ENCODE measurements at places on chromosomes 1 and 21.

- no peak for DNase-seq
Measured at GRCh38 chr1:201175820-201176500, 14.7 kb upstream of the IGFN1 start.

DNA sequence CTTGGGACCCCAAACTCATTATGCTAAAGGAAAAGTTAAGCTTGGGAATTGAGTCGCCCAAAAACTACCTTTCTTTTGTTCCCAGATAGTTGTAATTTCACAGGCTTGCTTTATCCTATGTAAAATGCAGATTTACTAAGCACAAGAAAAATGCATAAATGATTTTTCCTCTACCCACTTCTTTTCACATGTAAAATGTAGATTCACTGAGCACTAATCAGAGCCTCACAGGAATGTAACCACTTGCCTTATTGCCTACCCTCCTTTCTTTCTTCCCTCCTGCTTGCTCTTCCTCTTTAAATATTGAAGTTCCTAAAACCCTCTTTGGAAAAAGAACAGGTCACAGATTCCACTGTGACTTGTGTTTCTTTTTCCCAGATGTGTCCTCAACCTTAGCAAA, 18.3 kb downstream of the CAPN8 start:
- no peak for DNase-seq

DNA sequence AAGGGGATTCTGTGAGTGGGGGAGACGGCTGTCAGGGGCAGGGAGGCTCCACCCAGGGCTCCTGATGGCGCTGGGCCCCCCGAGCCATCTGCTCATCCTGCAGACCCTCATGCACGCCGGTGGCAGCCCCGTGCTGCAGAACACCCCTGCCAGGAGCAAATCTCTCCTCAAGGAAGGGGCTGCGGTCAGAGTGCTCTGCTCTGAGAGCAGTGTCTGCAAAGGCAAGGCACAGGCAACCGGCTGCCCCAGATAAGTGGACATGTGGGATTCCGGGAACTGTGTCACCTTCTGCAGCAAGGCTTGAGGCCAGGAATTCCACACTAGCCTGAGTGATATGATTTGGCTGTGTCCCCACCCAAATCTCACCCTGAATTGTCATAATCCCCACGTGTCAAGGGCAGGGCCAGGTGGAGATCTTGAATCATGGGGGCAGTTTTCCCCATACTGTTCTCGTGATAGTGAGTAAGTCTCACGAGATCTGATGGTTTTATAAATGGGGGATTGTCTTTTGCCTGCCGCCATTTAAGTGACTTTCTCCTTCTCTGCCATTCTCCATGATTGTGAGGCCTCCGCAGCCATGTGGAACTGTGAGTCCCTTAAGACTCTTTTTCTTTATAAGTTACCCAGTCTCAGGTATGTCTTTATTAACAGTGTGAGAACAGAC, 101.0 kb downstream of the PDE9A start:
- no peak for DNase-seq

DNA sequence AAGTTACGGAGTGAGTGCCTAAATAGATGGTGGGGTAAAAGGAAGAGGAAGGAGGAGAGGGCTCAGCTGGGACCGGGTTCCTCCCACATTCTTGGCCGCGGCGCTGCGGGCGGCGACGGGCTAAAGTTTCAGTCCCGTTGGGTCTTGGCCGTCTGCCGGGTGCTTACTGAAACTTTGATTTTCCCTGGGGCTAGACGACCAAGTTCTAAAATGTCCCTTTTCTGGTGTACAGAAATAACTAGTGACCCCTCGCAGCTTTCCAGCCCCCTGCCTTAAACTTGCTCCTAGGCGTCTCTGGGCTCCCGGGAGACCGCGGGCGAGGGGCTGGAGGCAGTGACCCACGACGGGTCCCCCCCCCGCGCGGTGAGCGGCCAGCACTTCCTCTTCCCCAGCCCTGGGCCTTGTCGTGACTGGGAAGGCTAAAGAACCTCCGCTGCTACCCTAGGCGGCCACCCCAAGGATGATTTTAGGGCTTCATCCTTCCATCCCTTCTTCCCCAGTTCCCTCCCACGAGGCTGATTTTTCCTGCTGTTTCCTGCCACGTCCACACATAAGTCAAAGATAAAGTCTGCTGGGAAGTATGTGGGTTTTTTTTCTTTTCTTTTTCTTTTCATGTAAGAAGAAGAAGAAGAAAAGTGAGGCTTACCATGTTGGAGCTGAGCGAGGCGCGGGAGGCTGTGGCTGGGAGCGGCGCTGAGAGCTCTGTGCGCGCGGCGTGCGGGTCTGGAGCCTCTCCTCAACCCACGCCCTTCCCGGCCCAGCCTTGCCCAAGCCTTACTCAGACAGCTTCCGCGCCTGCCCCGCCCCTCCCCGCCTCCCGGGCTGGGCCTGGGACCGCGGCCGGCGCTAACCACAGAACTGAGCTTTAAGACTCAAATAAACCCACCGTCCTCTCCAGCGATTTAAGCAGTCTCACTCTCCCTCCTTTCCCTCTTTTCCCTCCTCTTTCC, at the start of gene S100A11:
Gene S100A11 (minus strand): TSS at position 738 of the 950 bp plus-strand sequence. CDS start 89 bp downstream, at position 649.
- DNase-seq = peak; percentile 83

DNA sequence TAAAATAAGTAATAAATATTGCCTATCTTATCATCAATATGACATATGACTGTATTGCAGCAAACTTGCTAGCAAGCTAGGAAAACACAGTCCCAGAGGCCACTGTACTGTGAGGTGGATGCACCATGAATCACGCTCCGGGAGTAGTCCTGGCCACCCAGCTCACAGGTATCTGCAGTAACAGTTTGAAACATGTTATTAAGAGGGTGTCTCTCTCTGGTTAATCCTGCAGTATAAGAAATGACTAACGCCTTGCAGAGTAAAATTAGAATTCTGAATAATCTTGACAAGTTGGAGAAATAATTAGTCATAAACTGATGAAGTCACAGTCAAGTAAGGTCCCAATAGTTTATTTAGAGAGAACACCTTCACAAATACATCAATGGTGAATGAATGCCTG, 34.0 kb upstream of the DPT start:
- DNase-seq = peak; percentile 36

DNA sequence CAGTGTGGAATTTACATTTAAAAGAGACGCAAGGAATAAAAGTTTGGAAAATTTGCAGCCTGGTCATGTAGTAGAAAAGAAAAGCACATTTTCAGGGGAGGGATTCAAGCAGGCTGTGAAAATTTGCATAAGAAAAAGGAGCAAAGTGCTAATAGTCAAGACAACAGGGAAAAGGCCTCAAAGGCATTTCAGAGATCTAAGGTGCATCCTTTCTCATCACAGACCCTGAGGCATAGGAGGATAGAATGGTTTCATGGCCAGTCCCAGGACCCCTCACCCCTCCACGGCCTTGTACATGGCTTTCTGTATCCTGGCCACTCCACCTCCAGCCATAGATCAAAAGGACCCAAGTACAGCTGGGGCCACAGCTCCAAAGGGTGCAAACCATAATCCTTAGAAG, 380.5 kb upstream of the BRINP3 start:
- no peak for DNase-seq

DNA sequence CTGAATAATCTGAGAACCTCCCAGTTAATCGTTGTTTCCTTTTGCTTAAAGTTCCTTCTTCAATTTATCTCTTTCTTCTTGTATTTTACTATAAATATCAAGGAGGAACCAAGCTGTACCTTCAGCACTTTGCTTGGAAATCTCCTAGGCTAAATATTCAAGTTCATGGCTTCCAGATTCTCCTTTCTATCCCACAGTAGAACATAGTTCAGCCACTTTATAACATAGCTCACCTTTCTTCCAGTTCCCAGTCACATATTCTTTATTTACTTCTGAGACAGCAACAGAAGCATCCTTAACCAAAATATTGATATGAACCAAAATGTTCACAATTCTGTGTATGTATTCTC, 11.0 kb downstream of the ZMYM4 start:
- no peak for DNase-seq

DNA sequence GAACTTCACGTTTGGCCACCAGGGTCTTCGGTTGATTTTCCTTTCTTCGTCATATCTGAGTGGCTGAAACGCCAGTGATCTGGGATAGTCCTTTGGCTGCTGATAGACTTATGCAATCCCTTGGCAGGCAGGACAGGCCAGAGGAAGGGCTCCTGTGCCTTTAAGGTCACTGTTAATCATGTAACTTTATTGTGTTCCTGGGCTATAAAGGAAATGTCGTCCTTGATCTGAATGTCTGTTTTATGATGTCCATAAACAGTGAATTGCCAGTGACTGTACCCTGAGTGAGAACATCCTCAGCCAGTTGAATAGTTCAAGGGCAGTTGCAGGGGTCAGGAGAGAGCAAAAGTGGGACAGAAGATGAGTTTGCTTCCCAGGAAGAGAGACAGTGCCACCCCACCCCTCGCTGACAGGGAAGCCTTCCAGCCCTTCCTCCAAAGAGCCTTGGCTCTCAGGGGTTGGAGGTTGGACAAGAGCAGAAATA, 68.0 kb downstream of the PDE9A start:
- no peak for DNase-seq

GRCh38 chr1:118042501-118042900, 113.0 kb downstream of the WDR3 start:
- DNase-seq = no peak

DNA sequence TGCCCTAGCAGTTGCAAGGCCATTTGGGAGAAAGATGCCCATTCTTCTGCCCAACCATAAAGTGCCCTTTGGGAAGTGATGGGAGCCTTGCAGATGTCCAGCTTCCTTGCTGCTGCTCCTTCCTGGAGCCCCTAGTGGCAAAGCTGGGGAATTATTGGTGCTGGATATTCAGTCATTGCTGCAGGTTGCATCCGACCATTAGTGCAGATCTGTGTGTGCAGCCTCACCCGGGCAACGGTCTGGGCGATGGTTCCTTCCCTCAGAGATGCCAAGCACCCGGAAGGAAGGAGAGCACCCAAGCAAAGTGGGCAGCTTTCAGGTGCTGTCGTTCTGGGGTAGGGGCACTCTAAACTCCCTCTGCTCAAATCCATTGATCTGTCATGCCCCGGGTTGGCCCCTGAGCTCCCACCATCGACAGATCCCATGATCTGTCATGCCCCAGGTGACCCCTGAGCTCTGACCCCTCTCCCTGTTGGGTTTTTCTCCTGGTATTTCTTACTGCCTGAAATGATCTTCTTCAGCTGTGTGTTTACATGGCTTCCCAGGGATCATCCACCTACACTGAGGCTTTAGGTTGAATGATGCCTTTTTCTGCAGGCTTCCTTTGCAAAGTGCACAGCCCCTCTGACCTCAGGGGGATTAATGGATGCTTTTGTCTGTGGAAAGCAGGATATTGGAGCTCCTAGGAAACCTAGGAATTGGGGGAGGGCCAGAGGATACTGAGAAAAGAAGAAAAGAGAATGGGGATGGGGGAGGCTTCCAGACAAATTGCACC, 467.5 kb downstream of the PTPRU start:
- no peak for DNase-seq

DNA sequence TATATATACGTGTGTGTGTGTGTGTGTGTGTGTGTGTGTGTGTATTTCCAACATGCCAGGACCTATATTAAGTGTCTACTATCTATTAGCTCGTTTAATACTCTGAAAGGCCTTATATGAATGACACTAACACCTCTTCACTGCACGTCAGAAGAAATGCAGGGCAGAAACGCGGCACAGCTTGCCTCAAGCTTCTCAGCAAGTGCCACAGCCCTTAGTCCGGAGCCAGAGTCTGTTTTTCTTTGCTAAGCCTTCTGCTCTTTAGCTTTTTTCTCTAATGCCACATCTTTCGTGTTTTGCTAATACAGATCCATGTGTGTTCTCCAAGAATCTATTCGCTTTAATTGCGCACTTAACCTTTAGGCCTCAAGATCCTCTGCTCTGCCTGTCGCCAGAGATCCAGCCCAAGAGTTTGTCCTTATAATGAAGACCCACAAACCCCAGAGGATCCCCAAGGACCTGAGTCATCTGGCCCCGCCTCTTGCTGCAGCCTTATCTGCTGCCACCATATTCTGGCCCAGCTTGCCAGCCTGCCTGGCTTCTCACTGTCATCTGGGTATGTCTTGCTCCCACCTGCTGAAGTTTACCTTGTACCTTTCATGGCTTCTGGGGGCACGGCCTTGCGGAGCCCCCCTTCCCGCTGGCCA, 2.0 kb upstream of the TRIM58 start:
- DNase-seq = no peak

DNA sequence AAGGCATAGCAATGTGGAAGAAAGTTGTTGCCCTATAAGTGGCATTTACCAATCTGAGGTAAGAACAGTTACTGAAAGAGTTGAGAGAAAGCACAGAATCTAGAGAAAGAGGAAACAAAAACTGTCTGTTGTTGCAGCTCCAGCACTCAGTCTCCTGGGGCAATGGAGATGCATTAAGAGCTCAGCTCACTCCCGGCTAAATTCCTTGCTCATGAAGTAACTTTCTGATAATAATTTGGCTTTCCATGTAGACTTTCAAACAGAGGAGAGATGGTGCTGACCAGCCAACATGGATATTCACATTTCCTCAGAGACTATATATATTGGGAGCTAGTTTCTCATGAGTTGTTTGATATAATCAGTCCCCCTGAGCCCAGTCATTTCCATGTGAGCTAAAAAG, 135.3 kb downstream of the GDAP2 start:
- DNase-seq = no peak

DNA sequence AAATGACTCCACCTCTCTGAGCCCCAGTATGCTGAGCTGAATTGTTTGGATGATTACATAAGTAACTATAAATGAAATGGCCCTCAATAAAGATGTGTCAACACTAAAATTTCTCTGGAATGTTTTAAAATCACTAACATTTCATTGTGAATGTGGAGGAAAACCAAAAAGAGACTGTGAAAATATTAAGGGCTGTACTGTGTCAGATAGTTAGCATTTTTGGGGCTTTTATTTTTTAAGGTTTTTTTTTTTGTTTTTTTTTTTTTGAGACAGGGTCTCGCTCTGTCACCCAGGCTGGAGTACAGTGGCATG, 6.3 kb downstream of the MYOC start:
- no peak for DNase-seq

- no peak for DNase-seq
Measured at GRCh38 chr21:35579520-35580293, 480.6 kb downstream of the SETD4 start.

DNA sequence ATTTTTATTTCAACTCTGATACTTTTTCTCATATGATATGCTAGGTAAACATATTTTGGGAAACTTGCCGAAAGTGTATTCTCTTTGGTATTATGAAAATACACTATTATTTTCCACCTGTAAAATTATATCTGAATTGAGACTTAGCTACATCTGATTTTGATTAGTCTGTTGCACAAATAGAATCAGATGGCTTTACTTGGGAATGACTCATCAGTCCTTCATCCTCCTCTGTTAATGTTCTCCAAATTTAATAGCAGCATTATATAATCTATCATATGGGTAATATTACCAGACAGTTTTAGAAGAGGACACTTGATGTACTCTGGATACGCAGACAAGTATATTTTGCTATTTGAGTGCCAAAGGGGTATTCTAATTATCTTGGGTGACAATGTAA, 245.3 kb downstream of the CTH start:
- DNase-seq = no peak

GRCh38 chr1:31714442-31715086, 10.7 kb upstream of the COL16A1 start:
- DNase-seq = peak; percentile 8

- peak; percentile 50 for DNase-seq
Measured at GRCh38 chr1:230208619-230209261, 141.7 kb downstream of the GALNT2 start.

DNA sequence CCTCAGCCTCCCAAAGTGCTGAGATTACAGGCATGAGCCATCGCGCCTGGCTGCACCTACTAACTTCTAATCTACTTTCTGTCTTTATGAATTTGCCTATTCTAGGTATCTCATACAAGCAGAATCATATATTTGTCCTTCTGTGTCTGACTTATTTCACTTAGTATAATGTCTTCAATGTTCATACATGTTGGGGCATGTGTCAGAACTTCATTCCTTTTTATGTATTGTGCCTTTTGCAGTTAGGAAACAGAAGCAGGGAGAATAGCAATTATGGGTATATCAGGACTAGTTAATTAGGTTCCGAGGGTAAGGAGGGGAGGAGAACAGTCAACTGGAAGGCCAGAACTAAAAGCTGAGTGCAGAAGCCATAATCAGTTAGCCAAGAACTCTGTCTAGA, 18.0 kb upstream of the NIBAN1 start:
- no peak for DNase-seq

Data from stimulated activated CD4-positive, alpha-beta T cell treated with anti-CD3 and anti-CD28 coated beads, Interleukin-4, amount 100 ng/mL, for 24 hours (primary cell).